ENCODE measurements at places on chromosomes 1 and 21.
A peak's percentile ranks its signal among the peaks of the same experiment; 100 is the strongest.

GRCh38 chr1:205379056-205379455 is 22.3 kb upstream of the KLHDC8A start:
- no peak for DNase-seq

- no peak for DNase-seq
Observed at GRCh38 chr1:14741082-14741481, 142.6 kb downstream of the KAZN start.

DNA sequence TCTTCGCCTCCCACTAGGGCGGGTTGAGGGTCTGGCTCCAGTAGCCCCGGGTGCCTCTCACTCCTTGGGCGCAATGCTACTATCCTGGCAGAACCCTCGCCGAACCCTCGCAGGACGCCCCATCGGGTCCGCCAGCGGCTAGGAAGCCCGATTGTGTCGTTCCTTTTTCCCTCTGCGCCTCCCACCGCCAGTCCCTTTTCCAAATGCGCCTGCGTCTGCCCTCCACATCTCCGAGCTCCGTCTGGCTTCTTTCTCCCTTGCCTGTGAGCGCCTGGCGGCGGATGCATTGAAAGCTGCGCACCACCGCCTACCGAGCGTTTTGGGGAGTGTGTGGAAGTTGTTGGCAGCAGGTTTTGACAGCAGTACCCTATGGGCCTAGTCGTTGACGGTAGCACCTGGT is 1.0 kb upstream of the DIRAS3 start:
- DNase-seq = no peak

- no peak for DNase-seq
Observed at GRCh38 chr1:54871275-54872035, 15.5 kb downstream of the DHCR24 start.

DNA sequence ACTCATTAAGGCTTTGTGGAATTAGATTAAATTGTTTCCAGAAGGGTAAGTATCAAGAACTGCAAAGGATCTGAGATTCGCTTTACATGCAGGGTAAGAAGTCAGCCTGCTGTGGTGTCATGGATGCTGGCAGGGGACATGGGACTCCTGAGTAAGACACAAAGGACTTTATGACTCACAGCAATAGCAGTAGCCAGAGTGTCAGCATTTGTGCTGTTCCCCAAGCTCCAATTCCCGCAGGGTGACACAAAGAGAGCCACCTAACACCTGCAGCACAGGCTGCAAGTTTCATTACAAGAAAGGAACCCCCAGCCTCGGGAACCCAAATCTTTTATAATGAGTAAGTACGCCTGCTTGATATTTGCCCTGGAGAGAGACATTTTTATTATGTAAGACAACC is 298.1 kb upstream of the POU3F1 start:
- DNase-seq = no peak

DNA sequence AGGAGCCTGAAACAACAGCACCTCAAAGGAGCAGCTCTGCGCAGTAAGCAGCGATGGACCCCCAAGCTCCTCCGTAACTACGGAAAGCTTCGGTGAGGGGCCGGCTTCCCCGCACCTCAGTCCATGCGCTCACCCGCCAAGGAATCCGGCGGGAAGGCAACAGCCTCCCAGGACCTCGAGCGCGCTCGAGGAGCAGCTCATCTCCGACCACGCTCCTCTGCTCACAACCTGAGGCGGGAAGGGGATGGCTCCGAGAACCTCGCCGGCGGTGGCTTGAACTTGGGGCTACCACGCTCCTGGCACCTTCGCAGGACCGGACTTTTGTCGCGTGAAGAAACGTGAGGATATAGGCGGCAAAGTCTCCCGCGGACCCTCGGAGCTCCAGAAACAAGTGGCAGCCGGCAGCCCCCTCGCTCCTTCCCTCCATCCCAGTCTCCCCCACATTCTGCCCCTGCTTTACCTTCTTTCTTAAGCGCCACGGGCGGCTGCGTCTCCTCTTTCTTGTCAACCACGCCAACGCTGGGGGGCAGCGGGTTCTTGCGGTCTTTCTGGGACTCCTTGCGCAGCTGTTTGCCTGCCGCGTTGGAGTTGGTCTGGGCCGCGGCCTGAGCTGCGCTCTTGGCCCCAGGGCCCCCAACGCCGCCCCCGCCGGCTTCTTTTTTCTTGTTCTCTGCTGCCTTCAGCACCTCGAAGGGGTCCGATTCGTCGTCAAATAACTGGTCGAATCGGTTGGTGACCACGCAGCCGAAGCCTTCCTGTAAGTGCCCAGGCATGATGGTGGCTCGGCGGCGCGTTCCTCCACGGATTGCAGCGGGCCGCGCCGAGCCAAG is 459 bp downstream of the SERBP1 start:
- DNase-seq = peak; percentile 35

DNA sequence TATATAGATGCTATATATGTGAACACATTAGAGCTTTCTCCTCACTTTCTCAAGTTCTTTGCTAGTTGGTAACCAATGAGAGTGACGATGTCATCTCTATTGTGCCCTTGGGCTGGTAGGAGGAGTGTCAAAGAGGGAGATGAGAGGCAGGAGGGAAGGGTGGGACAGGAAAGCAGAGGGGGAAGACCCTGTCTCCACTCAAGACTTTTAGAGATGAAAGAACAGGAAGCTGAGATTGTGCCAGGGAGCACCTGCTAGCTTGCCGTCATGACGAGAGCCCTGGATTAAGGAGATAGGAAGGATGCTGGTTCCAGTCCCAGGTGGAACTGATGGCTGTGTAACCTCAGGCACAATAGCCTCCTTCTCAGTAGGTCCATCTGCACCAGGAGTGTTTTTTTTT is 16.7 kb downstream of the CNR2 start:
- DNase-seq = peak; percentile 10

DNA sequence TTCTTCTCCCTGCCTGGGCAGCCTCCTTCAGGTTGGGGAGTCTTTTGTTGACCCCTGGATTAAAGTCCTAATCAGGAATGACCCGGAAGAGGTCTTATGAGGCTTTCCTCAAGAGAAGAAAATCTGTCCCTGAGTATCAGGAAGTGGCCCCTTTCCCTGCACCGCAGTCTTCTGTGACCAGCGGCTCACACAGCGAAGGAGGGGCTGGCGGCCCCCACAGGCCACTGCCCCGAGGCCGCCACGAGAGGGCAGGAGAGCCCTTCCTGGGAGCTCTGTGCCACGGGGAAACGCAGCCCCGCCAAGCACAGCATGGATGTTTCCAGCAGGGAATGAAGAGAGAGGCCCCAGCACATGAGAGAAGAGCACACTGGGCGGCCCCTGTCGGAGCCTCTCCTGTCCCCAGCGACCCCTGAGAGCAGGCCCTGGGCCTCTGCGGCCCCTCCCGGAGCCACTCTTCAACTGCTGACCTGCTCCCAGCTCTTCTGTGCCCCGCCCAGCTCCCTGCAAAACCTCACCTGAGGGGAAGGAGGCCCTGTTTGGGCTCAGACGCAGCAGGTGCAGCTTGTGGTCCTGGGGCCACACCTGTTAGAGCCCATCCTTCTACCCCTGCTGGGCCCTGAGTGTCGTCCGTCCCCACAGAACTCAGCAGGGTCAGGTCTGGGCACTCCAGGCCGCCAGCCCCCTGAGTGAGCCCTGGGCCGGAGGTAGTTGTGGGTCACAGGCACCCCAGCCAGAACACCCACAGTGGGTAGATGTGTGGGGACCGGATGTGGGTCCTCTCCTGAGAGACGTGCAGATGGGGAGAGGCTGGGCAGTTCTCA is 4.9 kb upstream of the POFUT2 start:
- DNase-seq = peak; percentile 79

- no peak for DNase-seq
Observed at GRCh38 chr1:225754940-225755641, 22.5 kb upstream of the SRP9 start.

GRCh38 chr1:223489439-223489838 is 96.2 kb downstream of the CCDC185 start:
- no peak for DNase-seq
